Midbrain (tissue), 1 donor: ENCODE measurements at places on chromosomes 7 and 10.
A peak's percentile ranks its signal among the peaks of the same experiment; 100 is the strongest.

- no peak for DNase-seq
Measured at GRCh38 chr10:31975157-31975765, 46.6 kb upstream of the ARHGAP12 start.

- no peak for DNase-seq
Measured at GRCh38 chr7:156155988-156156733, 343.9 kb upstream of the SHH start.

DNA sequence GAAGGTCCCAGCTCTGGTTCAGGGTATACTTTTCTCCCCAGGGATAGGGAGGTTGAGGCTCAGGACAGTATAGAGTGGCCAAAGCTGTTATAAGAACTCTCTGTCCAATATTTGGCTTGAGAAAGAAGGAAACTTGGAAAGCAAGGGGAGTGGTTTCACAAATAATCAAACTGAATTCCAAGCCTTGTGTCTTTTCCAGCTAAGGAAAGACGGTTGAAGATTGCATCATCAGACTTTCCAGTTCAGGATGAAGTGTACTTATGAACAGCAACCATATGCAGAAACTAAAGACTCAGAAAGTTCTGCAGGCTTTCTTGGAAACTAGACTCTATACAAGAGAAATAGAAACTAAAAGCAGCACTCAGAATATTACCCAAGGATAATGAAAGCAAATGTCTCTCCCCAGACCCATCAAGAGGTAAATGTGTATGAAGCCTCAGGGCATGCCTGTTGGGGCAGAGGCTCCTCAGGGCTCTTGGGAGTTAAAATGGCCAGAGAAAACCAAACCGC, 46.4 kb downstream of the RAMP3 start:
- DNase-seq = no peak

GRCh38 chr7:111813306-111813705, 251.0 kb upstream of the IMMP2L start:
- no peak for DNase-seq

GRCh38 chr7:132251327-132251659, 325.0 kb downstream of the PLXNA4 start:
- peak; percentile 84 for DNase-seq

GRCh38 chr10:61804414-61804813, 97.1 kb upstream of the ARID5B start:
- no peak for DNase-seq
